Stimulated activated CD8-positive, alpha-beta memory T cell treated with anti-CD3 and anti-CD28 coated beads, Interleukin-4, amount 100 ng/mL, for 4 hours (primary cell): ENCODE measurements at places on chromosomes 7 and 10.

GRCh38 chr7:149459201-149459539 lies 1.7 kb downstream of the ZNF777 start:
- DNase-seq = no peak

- no peak for DNase-seq
Observed at GRCh38 chr10:35462491-35462934, 126.2 kb downstream of the CCNY start.

DNA sequence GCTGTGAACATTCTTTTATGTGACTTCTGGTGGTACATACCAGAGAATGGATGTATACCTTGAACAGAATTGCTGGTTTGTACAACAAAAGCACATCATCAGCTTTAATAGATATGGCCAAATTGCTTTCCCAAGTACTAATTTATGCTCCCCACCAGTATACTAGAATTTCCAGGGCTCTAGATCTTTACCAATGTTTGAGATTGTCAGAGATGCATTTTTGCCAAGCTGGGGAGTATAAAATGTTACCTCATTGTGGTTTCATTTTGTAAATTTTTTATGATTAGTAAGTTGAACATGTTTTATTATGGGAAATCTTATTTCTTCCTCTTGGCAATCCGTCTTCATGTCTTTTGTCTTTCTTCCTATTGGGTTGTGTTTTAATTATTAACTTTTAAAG lies 179.9 kb upstream of the TMEM106B start:
- DNase-seq = no peak

GRCh38 chr10:99672884-99673283 lies 13.6 kb downstream of the ENTPD7 start:
- no peak for DNase-seq

DNA sequence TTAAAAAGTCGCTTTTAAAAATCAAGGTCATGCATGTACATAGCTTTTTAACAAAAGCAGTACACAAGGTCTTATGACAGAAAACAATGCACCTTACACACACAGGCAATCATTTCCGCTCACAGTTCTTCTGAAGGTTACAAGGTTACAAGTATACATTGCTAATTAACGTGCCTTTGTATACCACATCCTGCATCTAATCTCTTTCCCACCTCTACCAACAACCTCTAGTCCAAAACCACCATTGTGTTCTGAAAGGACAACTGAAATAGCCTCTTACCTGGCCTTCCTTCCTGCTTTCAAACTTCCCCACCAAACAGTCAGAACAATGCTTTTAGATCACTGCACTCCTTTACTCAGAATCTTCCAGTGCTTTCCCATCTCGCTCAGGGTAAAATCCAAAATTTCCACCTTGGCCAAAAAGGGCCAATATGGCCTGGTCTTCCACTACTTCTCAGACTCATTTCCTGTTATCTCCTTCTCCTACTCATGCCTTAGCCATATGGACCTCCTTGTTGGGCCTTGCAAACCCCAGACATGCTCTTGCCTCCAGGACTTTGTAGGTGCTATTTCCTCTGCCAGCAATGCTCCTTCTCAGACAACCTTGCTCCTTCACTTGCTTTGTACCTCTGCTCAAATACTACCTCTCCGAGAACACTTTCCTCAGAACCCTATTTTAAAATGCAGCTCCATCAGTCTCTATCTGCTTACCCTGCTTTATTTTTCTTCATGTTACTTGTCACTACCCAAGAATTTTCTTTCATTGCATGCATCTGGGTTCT lies 205.4 kb downstream of the DNAJC1 start:
- DNase-seq = no peak

DNA sequence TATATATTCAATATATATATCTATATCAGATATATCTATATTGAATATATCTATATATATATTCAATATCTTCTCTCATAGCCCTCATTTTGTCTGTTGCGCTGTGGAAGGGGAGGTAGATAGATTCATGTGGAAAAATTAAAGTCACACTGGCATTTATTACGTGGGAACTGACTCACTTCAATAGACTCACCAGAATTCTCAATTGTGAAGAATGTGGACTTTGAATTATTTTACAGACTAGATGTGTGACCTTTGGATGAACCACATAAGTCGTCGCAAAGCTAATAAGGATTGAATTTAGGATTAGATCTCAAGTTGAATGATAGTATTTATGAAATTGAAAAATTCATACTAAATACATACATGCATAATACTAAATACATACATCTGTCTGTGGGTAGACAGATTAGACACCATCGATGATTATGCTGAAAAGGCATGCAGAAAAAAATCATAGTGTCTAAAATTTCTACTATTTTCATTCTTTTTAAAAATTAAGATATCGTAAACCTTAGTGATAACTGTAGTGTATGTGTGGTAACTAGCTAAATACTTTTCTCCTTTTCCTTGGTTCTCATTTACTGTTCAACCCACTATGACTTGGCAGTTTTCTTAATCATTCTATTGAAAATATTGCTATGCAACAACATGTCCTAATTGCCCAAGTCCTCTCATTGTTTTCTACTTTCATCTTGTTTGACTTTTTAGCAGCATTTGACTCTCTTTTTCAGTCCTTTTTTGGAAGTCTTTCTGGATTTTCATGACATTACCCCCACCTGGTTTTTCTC lies 61.8 kb upstream of the A1CF start:
- DNase-seq = no peak

DNA sequence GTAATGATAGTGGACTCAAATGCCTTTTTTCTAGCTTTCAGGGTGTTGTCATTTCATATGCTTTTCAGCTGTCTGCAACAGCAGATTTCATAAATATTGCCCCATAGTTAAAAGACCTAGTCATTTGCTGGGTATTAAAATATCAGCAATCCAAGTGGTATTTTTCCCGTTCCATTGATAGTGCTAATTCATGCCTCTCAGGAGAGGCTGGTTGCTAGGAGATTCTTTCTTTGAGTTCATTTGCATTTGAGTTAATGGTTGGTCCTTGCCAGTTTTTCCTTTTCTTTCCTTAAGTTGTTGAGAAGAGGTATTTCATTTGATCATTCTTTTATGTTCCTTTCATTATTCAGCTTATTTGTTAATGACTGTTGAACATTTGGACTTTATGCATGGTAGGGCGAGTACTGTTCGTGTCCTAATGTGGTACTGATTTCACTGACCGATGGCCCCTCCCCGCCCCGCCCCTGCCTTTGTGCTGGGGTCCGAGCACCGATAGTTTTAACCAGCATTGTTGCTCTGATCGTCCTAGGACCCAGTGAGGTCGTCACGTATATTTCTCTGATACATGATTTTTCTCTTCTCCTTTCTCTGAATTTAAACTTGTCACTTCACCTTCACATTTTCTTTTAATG lies 128.6 kb downstream of the CCNY start:
- no peak for DNase-seq
